ENCODE measurements at places on chromosomes 7 and 10.

GRCh38 chr10:93762979-93763391 is 5.2 kb downstream of the LGI1 start:
- DNase-seq: no peak

DNA sequence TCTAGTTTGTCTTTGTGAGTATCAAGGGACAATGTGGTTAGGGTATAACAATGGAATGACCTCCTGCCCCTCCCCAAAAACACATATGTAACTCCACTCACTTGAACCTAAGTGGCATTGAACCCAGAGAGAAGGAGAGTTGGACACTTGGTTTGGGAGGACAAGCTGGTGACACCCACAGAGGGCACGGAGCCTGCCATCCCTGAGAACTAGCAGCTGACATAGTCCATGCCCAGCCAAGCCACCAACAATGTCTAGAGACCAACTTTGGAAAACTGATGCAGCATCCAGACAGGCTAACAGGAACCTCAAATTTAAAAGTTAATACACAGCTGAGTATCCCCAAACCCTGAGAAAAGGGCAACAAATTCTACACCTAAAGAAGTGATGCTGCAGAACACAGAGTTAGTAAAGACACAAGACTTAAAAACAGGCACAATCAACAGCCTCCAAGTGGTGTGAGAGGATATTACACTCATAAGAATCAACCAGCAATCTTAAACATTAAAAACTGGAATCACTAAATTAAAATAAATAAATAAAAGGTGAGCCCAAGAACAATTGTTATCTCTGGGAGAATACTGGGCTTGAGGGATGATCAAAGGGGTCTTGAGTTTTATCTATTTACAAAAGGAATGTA is 27.2 kb downstream of the NUDCD3 start:
- no peak for DNase-seq

DNA sequence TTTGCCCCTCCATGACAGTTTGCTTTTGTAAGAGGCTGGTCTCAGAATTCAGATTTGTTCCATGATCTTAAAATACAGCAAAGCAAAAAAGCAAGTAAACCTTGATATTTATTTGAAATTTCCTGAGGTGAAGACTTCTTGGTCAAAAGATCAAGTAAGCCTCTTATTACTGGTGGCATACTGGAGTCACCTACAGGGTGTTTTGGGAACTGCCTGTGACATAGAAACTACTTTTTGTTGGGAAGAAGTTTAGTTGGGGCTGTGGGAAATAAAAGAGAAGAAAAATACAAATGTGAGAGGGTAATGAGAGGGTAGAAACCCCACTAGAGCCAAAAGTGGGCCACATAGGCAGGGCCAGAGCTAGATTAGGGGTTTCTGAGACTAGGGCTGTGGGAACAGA is 217.9 kb downstream of the OTUD1 start:
- DNase-seq: no peak

- no peak for DNase-seq
Observed at GRCh38 chr10:10508211-10508610, 509.5 kb upstream of the CELF2 start.

DNA sequence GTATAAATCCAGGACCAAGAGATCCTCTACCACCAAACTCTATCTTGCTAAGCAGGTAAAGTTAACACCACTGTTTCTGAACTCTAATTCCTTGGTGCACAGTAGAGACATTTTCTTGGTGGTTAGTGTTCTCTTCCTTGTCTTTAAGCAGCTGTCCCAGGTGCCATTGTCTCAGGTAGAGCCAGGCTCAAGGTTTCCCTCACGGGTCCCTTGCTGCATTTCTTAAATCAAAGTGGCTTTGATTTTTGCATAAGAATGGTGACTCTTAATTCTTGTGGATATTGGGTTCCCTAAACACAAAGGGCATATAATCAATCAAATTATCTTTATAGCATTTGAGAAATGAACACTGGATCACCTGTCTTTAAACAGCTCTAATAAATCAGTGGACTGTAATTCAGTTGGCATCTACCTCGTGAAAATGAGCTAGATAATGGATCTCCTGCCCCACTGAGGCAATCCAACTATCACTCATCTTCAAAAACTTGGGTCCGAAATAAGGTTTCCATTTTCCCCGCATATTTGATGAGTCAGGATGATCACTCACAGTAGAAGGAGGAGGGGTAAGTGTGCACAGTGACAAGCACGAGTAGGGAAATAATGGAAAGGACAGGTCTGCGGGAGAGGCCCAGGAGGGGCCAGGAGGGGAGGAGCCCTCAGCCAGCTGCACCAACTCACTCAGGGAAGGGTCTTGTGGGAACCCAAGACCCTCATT is 2.4 kb downstream of the ABCC2 start:
- DNase-seq: no peak

GRCh38 chr7:155215576-155216325 is 81.9 kb upstream of the INSIG1 start:
- DNase-seq: no peak

- no peak for DNase-seq
Observed at GRCh38 chr7:157693521-157694375, 356.9 kb downstream of the DNAJB6 start.

GRCh38 chr7:149765399-149766121 is 7.8 kb downstream of the ZNF467 start:
- no peak for DNase-seq
